ENCODE measurements at places on chromosomes 5 and 9.

DNA sequence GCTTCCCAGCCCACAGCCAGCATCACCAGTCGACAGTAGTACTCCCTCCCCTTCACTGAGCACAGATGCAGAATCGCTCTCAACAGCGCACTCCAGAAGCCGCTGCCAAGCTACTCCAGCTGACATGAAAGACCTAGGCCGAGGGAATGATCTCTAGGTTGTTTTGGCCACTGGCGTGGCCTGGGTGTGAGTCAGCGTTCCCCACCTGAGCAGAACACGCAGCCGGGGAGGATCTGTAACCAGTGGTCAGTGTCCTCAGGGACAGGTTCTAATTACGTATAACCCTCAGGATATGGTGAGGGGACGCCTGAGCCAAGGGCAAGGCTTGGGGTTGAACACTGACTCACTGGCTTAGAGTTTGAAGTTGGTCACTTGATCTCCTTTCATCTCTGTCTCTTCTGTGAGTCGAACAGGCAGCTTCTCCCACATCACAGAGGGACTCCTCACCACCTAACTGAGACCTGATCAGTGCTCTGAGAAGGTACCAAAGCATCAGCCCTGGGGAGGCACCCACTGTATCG is 76.9 kb upstream of the IL17B start:
- no peak for DNase-seq

- DNase-seq, result no peak
Observed at GRCh38 chr9:87503927-87504326, 6.3 kb downstream of the DAPK1 start.

GRCh38 chr5:178632285-178632684 is 5.4 kb upstream of the CLK4 start:
- no peak for DNase-seq

DNA sequence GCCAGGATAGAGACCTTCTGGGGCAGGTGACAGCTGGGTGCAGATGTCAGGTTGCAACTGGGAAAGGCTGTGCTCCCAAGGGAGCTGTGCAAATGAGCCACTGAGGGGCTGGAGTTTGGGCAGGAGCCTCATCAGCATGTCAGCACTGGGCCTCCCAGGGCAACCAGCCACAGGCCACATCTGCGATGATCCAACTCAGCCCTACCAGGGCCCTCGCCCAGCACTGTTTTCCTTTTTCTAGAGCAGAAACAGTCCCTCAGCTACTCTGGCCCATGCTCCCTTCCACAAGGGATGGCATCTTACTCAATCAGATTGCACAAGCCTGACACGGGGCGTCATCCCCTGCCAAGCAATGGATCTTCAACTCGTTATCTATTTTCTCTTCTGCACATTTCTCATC is 24.8 kb downstream of the NIPAL4 start:
- DNase-seq, result no peak

DNA sequence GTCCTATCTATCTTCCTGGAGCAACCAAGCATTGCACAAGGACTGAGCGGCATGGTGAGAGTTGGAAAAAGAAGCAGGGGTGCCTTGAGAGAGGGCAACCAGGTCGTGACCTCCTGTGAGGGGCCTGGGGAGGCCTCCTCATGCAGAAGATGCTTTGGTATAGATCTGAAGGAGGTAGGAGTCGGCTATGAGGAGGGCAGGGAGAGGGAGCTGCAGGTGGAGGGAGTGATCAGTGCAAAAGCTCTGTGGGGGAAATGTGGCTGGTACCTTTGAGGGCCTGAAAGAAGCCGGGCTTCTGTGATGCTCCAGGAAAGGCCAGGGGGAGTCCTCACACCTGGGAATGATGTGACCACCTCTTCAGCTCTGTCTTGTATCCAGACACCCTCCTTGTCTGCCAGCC is 3.6 kb upstream of the SLC25A48 start:
- no peak for DNase-seq

GRCh38 chr5:77774981-77775789 is 954 bp downstream of the TBCA start:
- DNase-seq, result no peak

DNA sequence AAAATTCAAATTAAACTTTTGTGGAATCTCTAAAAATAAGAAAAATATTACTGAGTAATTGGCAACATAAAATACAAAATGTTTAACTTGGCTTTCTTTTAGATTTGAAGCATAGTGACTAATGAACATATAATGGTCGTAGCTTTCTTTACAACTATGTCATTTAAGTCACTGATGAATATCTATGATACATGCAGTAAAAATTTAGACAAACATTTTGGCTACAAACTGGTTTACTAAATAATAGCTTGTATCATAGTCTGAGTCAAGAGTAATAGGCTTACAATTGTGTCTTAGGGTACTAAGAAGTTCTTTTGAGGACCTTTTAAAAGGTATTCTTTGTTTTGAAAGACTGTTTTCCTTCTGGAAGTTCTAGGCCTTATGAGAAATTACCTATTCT is 2.0 kb upstream of the APC start:
- DNase-seq, result no peak

GRCh38 chr9:14346231-14346791 is 32.4 kb upstream of the NFIB start:
- peak; percentile 85 for DNase-seq

GRCh38 chr9:38233343-38233742 is 159.2 kb upstream of the ALDH1B1 start:
- DNase-seq, result no peak

GRCh38 chr9:92561374-92562330 is 25.9 kb upstream of the ECM2 start:
- DNase-seq, result no peak

DNA sequence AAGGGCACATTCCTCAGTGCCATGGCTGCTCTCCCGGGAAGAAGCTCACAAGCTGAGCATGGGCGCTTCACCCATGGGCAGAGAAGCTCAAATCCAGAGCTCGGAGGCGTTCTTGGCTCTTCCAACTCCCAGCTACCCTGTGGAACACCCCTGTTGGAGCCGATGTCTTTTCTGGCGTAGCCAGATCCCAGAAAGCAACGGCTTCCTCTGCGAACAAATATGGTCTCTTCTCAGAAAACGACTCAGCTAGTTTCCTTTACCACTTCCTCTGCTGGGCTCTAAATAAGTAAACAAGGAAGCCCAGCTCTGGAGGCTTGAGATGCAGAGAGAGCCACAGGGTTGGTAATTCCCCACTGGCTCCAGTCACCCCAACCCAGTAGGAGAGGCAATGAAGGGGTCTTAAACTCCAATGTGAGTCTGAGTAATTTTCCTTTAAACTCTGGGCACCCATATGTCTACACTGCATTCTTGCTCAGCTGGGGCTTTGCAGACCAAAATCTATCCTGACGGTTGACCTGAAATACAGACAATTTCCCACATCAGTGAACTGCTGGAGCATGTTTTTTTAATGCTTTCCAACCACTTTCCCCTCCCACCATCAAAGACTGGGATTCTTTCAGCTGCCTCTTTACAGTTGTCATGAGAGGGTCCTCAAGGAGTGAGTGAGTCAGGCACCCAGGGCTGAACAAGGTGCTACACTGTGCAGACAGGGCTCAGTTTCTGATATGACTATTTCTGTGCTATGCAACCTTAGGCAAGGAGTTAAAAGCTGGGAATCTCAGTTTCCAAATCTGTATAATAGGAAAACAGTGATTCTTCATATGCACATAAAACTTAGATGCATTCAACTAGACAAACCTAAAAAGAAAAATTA is at the start of gene LCP2:
TSS of gene LCP2 (minus strand) at position 189 of the 874 bp plus-strand sequence. CDS start at position 23, 166 bp downstream.
- DNase-seq, result no peak

DNA sequence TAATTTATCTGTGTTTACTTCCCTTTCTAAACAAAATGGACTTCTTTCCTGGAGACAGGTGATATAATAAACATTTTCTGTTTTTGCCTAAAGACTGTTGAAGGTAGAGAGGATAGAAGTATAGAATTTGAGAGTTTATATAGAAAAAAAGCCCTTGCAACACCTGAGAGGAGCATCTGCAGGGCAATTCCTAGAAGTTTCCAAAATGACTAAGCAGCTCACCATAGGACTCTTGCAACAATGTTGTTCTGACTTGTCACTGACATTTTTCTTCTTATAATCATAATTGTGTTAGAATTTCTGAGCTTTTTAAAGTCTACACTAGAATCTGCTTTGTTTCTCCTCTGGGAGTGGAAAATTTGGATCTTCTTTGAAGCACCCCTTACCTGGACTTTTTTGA is 216.8 kb downstream of the TUSC1 start:
- DNase-seq, result no peak

GRCh38 chr5:88555674-88556073 is 287.0 kb upstream of the TMEM161B start:
- DNase-seq, result no peak

DNA sequence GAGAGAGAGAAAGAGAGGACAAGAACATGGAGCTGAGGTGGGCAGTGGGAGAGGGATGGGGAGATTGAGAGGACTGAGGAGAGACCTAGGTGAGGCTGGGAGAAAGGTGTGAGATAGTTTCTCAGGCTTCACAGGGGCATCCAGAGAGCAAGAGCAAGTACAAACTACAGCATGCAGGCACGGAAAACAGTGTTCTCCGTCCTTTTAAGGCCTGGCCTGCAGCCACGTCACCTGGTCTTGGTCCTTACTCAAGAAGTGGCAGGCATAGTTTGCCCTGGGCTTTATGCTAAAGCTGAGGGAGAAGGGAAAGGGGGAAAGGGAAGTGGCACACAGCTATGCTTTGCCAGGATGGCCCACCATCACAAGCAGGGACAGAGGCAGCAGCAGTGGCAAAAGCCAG is 65.7 kb downstream of the SIL1 start:
- no peak for DNase-seq

GRCh38 chr9:21919377-21920362 is 74.5 kb downstream of the CDKN2A start:
- no peak for DNase-seq

DNA sequence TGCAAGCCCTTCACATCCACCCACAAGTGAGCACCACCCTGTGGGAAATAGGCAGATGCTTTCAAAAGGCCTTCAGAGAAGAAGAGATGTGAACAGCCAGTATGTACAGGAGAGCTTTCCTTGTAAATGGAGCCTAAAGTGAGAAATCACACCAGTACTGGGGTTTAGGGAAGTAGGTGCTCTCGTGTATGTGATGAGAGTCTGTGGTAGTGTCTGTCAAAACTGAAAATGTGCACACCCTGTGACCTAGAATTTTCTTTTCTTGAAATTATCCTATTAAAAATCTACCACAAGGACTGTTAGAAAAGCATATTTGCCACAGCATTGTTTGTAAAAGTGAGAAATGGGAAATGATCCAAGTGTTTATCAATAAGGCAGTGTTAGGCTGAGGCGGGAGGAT is 16.6 kb downstream of the OTULINL start:
- DNase-seq, result no peak

DNA sequence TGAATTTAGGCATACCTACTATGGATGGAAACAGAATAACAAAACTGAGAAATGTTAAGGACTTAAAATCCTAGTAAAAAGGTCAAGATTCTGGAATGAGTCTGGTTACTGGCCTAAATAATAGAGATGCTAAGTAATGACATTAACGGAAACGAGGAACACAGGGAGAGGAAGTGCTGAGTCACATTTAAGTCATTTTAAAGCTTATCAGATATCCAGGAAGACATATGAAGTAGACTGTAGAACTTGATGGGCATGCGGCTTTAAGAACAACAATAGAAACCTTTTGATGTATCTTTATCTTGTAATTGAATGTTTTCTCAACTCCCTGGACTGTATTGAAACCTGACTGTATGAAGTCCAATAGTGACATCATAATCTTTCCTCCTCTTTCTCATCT is 1251.4 kb upstream of the CDH6 start:
- DNase-seq, result no peak

- no peak for DNase-seq
Observed at GRCh38 chr9:127589955-127590370, 22.1 kb upstream of the STXBP1 start.

- DNase-seq, result no peak
Observed at GRCh38 chr9:115018547-115019435, 88.4 kb upstream of the TNFSF8 start.

- no peak for DNase-seq
Observed at GRCh38 chr5:36073595-36074216, 7.0 kb upstream of the UGT3A2 start.

DNA sequence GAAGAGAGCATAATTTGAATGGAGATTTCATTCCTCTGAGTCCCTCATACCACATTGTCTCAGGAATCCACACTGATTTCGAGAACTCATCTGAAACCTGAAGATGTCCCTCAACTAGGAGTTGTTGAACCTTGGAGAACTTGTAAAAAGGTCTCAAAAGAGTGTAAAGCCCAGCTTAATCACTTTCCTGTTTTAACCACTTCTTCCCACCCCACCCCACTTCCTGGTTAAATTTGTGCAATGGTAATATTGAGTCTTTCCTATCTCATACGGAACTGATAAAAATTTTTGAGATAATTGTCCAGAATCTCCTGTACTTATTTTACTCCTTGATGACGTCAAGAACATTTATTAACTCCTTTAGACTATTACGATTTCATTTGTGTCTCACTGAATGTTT is 240.7 kb downstream of the ARRDC3 start:
- DNase-seq, result no peak

DNA sequence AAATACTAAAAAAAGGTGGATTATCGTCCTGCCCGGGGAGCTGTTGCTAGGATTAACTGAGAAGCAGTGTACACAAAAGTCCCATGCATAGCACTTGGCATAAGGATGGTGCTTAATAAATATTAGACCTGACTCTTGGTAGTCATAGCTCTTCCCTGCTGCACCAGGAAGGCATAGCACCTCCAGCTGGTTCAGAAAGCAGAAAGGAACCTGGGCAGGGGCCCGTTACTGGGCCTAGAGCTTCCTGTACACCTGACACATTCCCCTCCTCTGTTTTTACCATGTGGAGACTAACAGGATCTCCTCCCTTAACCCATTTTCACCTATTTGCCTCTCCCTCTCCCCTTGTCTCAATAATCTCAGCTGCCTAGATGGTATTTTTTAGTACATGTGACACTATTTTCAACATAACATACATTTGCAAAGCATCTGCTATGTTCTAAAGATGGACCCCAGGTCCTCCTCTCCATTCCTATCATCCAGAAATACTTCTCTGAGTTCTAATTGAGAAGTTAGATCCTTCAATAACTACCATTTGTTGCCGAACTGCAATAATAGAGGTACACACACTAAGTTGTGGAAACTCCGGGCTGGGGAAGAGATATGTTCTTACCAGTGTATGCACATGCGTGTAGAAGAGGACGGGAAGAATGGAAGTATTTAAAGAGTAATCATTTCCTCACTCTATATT is 3.2 kb upstream of the ANP32B start:
- DNase-seq, result no peak

GRCh38 chr9:14428781-14429230 is 114.9 kb upstream of the NFIB start:
- peak; percentile 89 for DNase-seq

- no peak for DNase-seq
Observed at GRCh38 chr9:71670121-71670520, 98.2 kb downstream of the CEMIP2 start.

- no peak for DNase-seq
Observed at GRCh38 chr9:3578786-3579185, 53.0 kb upstream of the RFX3 start.

- no peak for DNase-seq
Observed at GRCh38 chr5:136749016-136749415, 383.7 kb upstream of the TRPC7 start.

DNA sequence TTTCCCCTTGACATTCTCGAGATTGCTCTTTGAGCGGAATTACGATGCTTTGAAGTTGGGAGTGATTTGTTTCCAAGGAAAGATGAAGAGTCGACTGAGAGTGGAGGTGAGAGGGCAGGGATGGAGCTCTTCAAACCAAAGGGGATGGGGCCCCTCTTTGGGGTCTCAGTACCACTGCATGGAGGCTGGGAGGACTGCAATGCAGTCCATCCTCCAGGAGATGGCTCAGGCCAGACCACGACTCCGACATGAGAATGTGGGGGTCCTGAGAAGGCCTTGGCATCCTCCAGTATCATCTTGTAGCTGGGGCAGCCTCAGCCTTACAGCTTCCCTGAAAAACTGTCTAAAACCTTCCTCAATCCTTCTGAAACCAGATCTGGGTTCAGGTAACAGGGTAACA is 51.1 kb upstream of the CDKN2AIPNL start:
- DNase-seq, result peak; percentile 15
